K562 (cell line): ENCODE measurements at places on chromosomes 5 and 9. TPM values are rescaled to one million over a fixed set of nuclear protein-coding genes. Genes with fewer than 3 reads are reported as not detected.

The ARL10 gene
- not detected in 2 replicates for polyA plus RNA-seq

The TRIP13 gene
- polyA plus RNA-seq: 65.2 and 73.4 TPM in 2 replicates

The MEIKIN gene
- not detected in 2 replicates for polyA plus RNA-seq

The SV2C gene
- not detected in 2 replicates for polyA plus RNA-seq

The CNTNAP3B gene
- 0.68 and 0.69 TPM in 2 replicates for polyA plus RNA-seq

The KIAA1958 gene
- 5.2 and 5.9 TPM in 2 replicates for polyA plus RNA-seq

The FAM78A gene
- polyA plus RNA-seq: 55.2 and 59.6 TPM in 2 replicates

The CARTPT gene
- polyA plus RNA-seq: not detected in 2 replicates

The PCDHGA2 gene
- polyA plus RNA-seq: 0.18 and 0.27 TPM in 2 replicates

The KLF4 gene
- 0.09 and 0.57 TPM in 2 replicates for polyA plus RNA-seq

The MCTP1 gene
- polyA plus RNA-seq: not detected in 2 replicates

The PCDHGA3 gene
- 0.28 TPM in 1 of 2 replicates, not detected in the other for polyA plus RNA-seq

The PCDHGA8 gene
- 0.07 and 0.13 TPM in 2 replicates for polyA plus RNA-seq

The SPATA31D3 gene
- polyA plus RNA-seq: not detected in 2 replicates

The ZFR gene
- polyA plus RNA-seq: 45.4 and 48.4 TPM in 2 replicates

The PCDHB13 gene
- not detected in 2 replicates for polyA plus RNA-seq

The LCN9 gene
- not detected in 2 replicates for polyA plus RNA-seq

The OCLN gene
- polyA plus RNA-seq: 0.19 and 0.22 TPM in 2 replicates

The SOWAHA gene
- not detected in 2 replicates for polyA plus RNA-seq

The NR4A3 gene
- 0.12 TPM in 1 of 2 replicates, not detected in the other for polyA plus RNA-seq

The GCNT4 gene
- not detected in 2 replicates for polyA plus RNA-seq
